GF-D8 (cell line): ENCODE measurements at places on chromosomes 2 and 18.

GRCh38 chr2:239809391-239809790 lies 215.8 kb downstream of the NDUFA10 start:
- no peak for DNase-seq

GRCh38 chr18:50231621-50232020 lies 34.7 kb downstream of the CFAP53 start:
- DNase-seq, result no peak

DNA sequence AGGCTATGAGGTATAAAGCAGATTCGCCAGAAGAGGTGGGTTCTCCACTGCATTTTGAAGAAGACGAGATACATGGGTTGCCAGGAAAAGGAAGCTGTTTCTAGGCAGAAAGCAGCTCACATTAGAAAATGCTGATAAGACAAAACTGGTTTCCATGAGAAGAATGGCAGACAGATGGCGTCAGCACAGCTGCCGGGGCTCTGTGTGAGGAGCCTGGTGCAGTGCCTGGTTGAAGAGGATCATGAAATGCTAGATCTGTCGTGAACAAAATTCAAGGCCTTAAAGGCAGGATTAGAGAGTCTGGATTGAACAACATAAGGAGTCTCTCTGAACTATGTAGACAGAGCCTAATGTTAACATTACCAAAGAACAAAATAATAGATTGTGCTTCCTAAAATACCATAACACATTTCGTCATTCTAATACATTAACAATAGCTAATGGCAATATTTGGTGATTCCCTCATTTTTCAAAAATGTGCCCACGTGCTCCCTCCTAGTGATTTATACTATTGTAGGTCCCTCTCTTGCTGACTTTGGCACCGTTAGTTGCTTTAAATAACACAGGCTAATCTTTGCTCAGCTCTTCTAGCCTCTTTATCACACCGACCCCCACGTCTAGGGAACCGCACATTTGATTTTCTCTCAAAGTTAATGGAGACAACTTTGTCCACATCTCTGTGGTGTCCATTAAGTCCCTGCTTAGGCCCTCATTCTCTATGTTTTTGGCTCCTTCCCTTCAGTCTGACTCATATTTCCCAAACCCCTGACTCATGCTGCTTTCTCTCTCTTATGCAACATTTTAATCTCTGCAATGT lies 38.2 kb downstream of the EFEMP1 start:
- no peak for DNase-seq

DNA sequence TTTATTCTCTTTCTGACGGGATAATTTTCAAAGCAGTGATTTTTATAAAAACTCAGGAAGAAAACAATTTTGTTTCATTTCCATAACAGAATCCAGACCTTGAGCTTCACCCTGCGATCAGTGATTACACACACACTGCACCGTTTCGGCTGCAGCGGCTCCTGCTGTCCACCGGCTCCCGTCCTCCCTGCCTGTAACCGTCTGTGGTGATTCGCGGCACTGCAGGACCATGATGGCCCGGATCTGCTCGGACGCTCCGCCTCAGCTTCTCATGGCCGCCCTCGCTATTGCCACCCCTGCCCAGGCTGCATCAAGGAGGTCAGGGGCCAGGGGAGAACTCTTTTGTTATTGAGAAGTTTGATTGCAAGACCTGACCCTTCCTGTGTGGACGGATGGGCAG lies 246.1 kb downstream of the TWIST2 start:
- DNase-seq, result no peak

GRCh38 chr2:215664847-215665525 lies 229.1 kb upstream of the FN1 start:
- DNase-seq, result no peak
